Activated T-cell treated with anti-CD3 and anti-CD28 coated beads for 48 hours (primary cell): ENCODE measurements at places on chromosomes 11 and 22.

- DNase-seq = no peak
Measured at GRCh38 chr22:25780673-25781072, 38.7 kb downstream of the MYO18B start.

DNA sequence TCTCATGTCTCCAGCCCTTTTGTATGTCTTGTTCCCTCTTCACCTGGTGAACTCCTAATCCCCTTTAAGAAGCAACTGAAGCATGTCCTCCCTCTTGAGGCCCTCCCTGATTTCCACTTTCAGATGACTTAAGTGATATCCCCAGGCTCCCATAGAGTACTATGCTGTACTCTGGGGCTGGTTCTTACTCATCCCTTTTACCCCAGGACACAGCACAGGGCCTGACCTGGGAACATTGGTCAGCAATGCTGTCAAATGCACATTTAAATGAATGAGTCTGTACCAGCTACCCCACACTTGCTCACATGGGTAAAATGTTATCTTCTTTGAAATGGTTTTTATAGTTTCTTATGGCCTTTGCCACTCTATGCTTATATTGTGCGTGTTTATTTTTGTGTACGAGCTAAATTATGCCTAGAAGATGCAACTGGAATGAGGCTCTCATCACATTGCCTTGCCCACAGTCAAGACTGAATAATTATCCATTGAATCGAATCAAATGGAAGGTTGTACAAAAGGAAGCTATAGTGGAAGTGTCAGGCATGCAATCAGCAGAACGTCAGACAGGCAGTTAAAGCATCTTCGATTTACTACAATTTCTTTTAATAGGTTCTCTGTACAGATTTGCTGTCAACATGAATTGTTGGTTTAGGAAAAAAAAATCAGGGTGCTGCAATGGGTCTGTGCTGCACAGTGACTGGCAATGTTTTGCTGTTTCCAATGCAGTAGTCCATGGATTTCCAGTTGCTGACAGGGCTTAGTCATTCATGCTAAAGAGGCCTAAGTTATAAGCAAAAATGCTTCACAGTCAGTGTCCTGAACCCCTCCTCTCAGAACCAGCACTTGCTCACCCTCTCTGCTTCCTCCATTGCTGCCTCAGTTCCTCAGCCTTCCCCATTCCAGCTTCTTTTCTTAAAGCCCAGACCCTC, 79.5 kb downstream of the PARVA start:
- no peak for DNase-seq

- no peak for DNase-seq
Measured at GRCh38 chr11:68973219-68973618, 7.6 kb downstream of the MRGPRD start.

- DNase-seq = no peak
Measured at GRCh38 chr22:24985826-24986214, 33.3 kb downstream of the KIAA1671 start.

DNA sequence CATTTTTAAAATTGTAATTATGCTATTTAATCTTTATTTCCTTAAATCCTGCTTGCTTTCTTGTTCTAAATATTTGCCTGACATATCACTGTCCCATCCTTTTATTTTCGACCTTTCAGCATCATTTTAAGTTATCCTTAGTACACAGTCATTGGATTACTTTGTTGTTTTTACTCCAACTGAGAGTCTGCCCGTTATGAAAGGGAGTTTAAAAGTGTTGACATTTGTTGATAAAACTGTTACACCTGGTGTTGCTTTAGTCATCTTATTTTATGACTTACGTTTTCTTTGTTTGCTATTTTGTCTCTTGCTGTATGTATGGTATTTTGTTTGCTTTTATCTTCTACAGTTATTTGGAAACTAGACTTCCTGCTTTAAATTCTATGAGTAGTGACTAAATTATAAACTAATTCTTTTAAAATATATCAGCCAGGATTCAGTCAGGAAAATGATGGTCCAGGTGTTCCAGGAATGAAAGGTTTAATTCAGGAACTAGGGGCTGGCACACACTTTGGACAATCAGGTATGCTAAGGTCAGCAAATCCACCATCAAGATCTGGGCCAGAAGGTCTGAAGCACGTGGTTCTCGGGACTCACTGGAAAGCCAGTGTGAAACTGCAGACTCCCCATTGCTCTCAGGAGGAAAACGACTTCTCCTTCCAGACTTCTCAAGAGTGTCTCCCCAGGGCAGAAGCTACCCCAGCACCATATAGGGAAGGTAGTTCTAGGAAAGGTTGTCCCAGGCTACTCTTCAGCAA, 86.0 kb downstream of the RASSF10 start:
- no peak for DNase-seq

- no peak for DNase-seq
Measured at GRCh38 chr11:107397357-107397756, 60.3 kb downstream of the CWF19L2 start.

GRCh38 chr22:35842954-35843353, 125.3 kb downstream of the APOL5 start:
- DNase-seq = no peak

DNA sequence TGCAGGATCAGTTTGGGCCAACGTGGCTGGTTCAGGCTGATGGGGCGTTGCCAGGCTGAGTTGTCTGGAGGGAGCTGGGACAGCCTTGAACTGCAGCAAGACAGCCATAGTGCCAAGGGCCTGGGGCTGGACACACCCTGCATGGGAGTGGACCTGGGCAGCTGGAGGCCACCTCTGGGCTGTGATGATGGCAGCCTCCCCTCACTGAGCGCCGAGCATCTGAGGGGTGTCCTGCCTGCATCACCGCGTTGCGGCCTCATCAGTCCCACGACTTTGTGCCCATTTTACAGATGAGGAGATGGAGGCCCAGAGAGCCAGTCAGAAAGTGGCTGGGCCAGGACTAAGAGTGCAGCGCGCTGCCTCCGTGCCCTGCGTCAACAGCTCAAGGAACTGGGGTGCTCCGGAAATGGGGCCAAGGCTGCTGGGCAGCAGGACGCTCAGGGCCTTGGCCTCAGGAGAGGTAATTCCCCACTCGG, 590 bp upstream of the TSPO start:
- no peak for DNase-seq

DNA sequence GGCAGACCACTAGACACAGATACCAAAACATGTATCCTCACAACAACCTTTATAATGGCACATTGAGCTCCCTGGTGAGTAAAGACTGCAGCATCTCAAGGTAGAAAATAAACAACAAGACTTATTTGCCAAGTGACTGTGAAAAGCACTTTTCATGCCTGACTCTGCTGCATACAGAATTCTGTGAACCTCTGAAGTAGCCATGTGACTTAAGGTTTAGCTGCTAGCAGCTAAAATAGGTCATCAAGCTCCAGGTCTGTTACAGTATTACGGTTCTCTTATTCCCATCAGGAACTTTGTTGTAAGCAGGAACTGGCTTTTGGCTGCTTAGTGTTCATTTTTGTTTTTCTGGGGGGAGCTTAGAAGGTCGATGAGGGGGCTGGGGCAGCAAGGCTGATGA, 139.4 kb downstream of the PAX6 start:
- no peak for DNase-seq

DNA sequence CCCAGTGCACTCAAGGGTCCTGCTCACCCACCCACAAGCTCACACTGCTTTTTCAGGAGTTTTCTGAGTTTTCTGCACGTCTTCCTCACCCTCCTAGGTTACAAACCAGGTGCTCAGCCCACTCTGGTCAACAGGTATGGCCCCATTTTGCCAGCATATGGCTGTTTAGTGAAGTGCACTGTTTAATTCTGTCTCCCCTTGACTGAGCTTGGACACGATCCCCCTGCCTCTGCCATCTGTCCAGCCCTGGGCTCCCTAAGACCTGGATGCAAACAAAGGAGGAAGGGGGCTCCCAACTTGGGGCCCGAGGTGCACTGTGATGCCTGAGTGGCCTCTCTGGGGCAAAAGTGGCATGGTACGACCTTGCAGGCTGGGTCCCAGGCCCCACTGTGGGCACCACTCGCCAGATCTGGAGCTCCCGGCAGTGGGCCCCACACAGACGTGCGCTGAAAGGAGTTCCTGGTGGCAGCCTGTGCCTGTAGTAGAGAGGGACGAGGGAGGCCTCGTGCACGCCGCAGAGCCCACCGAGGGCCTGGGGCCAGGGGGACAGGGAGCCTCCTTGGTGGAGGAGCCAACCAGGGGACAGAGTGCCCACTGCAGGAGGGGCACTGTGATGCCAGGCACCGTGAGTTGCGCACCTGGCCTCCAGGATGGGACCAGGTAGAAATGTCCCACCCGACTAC, 37.3 kb upstream of the COMT start:
- DNase-seq = no peak

DNA sequence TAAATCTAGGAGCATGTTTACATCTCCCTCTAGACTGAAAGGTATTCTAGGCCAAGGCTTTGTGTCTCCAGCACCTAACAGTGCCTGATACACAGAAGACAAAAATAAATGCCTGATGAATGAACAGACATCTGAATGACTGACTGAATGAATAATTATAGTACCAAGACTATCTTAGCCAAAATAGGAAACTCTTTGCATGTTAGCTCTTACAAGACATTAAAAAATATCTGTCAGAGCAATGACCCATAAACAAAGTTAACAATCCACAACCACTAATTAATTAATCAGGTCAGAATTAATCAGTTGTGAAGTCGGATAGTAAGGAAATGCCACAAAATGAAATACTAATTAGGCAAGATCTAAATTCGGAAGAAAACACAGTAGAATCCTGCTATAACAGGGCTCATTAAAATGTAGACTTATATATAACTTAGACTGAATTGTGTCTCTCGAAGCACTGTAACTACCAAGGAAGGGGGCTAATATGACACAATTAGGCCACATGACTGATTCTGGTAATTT, 45.5 kb upstream of the POU2AF2 start:
- DNase-seq = no peak

GRCh38 chr11:19345519-19345847, 104.7 kb upstream of the E2F8 start:
- DNase-seq = no peak

DNA sequence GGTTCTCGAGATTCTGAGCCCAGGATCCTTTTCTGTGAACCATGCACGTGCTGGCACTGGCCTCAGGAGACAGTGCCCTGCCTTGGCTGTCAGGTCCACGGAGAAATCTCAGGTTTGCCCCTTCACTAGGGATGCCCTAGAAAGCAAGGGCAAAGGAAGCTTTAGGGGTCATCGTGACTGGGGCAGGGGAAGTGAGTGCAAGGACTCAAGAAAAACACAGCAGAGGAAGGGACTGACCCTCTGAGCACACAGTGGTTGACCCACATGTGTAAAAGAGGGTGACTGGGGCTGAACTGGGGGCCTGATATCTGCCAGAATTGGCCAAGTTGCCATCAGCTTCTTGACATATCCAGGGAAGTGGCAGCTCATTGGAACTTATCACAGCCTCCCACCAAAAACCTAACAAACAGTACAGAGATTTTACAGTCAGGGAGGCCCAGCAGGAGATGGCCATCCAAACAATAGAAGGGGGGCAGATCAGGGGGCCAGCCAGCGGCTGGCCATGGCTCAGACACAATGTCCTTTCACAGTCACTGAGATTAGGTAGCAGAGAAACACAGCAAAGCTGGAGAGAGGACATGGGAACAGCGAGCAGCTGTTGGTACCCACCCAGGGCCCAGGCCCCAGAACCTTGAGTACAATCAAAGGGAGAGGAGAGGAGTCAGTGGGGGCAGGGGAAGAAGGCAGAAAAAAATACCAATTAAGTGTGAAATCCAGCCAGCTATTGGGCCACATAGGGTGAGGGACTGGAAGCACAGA, 4.4 kb downstream of the TMEM121B start:
- DNase-seq = no peak

GRCh38 chr11:1531449-1532013, 40.5 kb downstream of the DUSP8 start:
- DNase-seq = no peak

- no peak for DNase-seq
Measured at GRCh38 chr22:38139901-38140300, 29.4 kb upstream of the BAIAP2L2 start.

- DNase-seq = no peak
Measured at GRCh38 chr11:45851228-45851627, 4.0 kb downstream of the CRY2 start.

DNA sequence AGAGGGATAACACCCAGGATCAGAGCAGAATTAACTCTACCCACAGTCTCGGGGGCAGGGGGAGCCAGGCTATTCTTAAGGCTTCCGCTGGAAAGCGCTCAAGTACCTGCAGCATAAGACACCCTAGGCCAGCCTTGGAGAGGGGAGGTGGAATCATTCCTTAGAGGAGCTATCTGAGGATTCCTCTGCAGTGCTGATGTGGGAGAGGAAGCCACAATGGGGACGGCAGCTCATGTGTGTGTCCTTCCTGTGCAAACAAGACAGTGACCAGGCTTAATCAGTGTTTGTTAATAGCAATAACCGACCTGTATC, 382.2 kb upstream of the CADM1 start:
- DNase-seq = no peak

GRCh38 chr11:57699813-57700212, 12.2 kb downstream of the MED19 start:
- no peak for DNase-seq

DNA sequence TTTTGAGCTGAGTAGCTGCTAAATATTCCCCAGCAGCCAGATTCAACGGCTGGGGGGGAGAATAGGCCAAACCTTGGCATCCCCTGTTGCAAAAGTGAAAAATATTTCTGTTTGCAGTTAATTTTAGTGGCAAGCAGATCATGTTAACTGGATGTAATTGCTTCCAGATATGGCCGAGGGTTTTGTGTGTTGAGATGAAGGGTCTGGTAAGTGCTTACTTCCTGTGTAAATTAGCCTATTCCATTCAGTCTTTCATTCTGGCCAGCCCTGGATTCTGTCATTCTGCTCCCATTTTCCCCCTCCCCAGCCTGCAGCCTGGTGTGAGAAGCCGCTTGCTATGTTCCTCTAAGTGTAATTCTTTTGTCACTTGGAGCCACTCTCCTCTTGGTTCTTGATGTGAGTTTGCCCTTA, 17.4 kb downstream of the ZBTB16 start:
- no peak for DNase-seq

DNA sequence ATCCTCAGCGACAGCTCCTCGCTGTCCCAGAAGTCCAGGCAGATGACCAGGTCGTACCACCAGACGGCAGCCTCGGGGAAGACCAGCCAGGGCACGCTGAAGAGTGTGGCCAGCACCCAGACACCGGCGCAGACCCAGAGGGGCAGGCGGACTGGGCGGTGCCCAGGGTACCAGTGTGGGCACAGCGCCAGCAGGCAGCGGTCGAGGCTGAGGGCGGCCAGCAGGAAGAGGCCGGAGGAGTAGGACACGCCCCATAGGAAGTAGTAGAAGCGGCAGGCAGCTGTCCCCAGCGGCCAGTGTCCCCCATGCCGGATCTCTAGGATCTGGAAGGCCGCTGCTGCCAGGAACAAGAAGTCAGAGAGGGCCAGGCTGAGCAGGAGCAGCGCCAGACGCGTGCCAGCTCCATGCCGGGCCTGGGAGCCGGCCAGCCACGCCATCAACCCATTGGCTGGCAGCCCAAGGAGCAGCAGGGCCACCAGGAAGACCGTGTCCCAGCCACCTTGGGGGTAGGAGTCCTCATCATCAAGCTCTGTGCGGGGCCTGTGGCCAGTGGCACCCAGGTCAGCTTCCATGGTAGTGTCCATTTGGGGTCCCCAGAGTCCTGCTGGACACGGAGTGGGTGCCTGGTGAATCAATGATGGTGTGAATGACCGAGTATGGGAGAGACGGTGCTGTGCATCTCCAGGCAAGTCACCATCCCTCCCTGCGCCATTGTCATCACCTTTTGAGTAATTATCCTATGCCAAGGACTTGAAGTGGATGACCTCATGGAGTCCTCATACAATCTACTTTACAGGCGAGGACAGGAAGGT, at the start of gene GPR152:
Gene GPR152 (minus strand): TSS at position 589 of the 812 bp plus-strand sequence. CDS start 5 bp downstream, at position 584.
- no peak for DNase-seq

GRCh38 chr11:78168539-78169477, 19.6 kb downstream of the KCTD21 start:
- DNase-seq = no peak

GRCh38 chr11:15519911-15520310, 405.2 kb downstream of the INSC start:
- no peak for DNase-seq
